ENCODE measurements at places on chromosomes 1 and 21. TPM values are rescaled to one million over a fixed set of nuclear protein-coding genes. Genes with fewer than 3 reads are reported as not detected.

The GBP5 gene
- total RNA-seq, result not detected

The RGS2 gene
- total RNA-seq, result 5.9 TPM

The SYNC gene
- total RNA-seq, result 40.5 TPM

The LRRC3 gene
- not detected for total RNA-seq

The ZNF683 gene
- total RNA-seq, result not detected

The ANKRD45 gene
- 0.21 TPM for total RNA-seq

- DNase-seq, result no peak
Measured at GRCh38 chr21:32949701-32950100, 76.0 kb upstream of the OLIG2 start.

DNA sequence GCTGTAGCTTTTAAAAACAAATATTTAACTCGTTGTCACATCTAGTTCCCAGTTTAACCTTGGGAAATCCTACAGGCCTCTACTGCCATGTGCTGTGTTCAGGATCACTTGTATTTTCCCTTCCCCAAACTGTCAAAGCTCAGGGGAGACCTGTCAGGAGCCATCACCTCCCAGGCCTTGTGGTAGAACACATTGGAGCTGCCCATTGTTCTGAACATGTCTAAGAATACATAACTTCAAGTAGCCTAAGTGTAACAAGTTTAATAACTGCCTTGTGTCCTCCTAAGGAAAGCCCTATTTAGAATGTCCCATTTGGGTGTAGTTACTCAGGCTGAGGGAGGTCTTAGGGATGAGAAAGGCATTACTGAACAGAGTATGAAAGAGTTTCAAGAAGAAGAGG, 28.6 kb upstream of the PIGC start:
- no peak for DNase-seq

GRCh38 chr1:2204415-2205190, 10.0 kb upstream of the FAAP20 start:
- no peak for DNase-seq

GRCh38 chr1:115330480-115331013, 7.5 kb downstream of the NGF start:
- DNase-seq, result peak; percentile 98
